Gastroesophageal sphincter (tissue), 4 donors: ENCODE measurements at places on chromosomes 12 and 14.

GRCh38 chr12:13311551-13311950, 115.0 kb downstream of the EMP1 start:
- ATAC-seq, result no peak

DNA sequence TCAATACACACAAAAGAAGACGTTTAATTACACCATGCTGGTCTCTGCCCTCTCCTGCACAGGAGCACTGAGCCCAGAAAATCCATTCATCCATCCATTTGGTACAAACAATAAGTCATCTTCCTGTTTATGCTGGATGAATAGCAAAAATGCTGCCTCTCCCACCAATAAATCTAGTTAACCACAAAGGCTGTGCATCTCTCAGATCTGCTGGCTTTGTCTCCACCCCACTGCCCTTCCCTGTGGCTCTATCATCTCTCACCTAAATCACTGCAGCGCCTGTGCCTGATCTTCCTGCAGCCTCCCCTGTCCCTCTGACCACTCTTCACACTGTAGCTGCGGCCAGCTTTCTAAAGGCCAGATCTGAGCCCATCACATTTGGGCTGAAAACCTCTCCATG, 72.9 kb upstream of the DDX11 start:
- ATAC-seq, result no peak

GRCh38 chr12:113135178-113136127, at the start of gene RASAL1:
RASAL1 (minus strand) TSS chr12:113135761; CDS start chr12:113135462, 299 bp downstream.
- no peak for ATAC-seq

DNA sequence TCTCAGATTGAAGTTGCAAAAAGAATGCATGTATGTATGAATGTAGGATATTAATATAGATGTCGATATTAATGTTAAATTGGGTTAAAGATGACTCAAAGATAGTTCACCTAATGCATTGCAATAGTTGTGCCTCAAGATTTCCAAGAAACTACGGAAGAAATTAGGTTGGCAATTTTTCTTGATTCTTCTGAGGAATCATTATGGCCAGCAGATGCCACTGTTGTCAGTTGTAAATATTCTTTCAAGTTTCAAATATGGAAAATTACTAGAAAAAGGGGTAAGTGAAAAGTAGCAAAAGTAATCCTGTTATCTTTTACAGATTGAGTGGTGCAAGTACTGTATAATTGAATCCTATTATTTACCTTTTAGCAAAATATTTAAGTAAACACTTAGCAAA, 202.1 kb downstream of the ADAMTS20 start:
- no peak for ATAC-seq

- ATAC-seq, result no peak
Observed at GRCh38 chr12:132558042-132558856, 52.1 kb downstream of the LRCOL1 start.

DNA sequence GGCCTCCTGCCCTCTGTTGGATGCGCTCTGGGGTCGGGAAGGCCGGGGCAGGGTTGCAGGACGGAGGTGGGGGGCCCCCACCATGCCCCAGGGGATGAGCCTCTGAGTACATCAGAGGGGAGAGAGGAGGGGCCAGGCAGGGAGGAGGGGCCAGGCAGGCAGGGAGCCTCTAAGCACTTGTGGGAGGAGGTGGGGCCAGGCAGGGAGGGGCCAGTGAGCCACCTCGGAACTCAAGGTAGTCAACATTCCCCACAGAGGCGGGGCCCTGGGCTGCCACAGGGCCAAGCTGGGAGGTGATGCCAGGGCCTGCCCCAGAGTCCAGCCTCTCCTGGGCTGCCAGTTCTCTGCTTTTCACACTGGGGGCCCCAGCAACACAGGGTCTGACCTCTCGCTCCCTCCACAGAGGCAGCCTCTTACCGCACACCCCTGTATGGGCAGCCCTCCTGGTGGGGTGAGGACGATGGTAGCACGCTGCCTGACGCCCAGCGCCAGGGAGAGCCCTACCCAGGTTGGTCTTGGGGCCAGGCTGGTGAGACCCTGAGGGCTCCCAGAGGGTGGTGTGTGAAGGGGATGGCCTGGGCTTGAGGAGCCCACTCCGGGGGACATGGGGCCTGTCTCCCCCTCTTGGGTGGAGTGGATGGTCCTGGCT, 17.4 kb downstream of the CEP170B start:
- no peak for ATAC-seq

- no peak for ATAC-seq
Observed at GRCh38 chr14:85634205-85634604, 104.3 kb downstream of the FLRT2 start.

GRCh38 chr12:46177837-46178608, 90.8 kb downstream of the SLC38A1 start:
- no peak for ATAC-seq

GRCh38 chr14:59069163-59069854, 119.2 kb upstream of the DAAM1 start:
- ATAC-seq, result no peak

GRCh38 chr12:124910561-124911478, 3.6 kb downstream of the UBC start:
- ATAC-seq, result no peak

DNA sequence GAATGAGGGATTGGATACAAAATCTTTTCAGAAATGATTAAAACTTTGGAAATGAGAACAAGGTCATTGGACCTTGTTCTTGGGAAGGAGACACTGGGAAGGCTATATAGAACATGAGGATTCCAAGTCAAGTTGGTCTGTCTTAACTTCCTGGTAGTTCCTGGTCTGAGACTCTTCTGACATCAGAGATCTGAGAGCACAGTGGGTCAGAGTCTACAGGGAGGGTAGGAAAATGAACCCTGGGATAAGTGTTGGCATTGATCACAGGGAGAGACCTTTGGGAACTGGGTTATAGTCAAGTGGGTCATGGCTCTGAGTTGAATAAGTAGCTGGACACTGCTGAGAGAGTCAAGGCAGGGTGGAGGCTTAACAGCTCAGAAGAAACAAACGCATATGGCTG, 17.3 kb upstream of the KCNA1 start:
- ATAC-seq, result no peak
